ENCODE measurements at places on chromosomes 12 and 14. TPM values are rescaled to one million over a fixed set of nuclear protein-coding genes. Genes with fewer than 3 reads are reported as not detected.

The IFNG-AS1 gene
- not detected for total RNA-seq

The CAPS2 gene
- total RNA-seq: 1.7 TPM

The KRT75 gene
- total RNA-seq: 0.29 TPM

The GLRX5 gene
- total RNA-seq: 73.5 TPM

The RBMS2 gene
- total RNA-seq: 10.4 TPM

The GLIPR1L1 gene
- not detected for total RNA-seq

The PROX2 gene
- total RNA-seq: not detected

The FBLN5 gene
- 1.5 TPM for total RNA-seq

The ZBTB42 gene
- 3.5 TPM for total RNA-seq

The SOAT2 gene
- 0.24 TPM for total RNA-seq

The SLC38A2 gene
- total RNA-seq: 121 TPM

The GALNT4 gene
- 5.1 TPM for total RNA-seq

The RHOJ gene
- not detected for total RNA-seq

The GZMB gene
- not detected for total RNA-seq

The ANHX gene
- total RNA-seq: not detected

The KRT6C gene
- not detected for total RNA-seq

The RTL1 gene
- 0.30 TPM for total RNA-seq

The VDR gene
- total RNA-seq: 3.3 TPM

The CIROP gene
- total RNA-seq: not detected

The TAS2R9 gene
- not detected for total RNA-seq

The PLD4 gene
- 0.29 TPM for total RNA-seq

Measured in A549 treated with CpdA at 1 μM for 4 hours (cell line).